ENCODE measurements at places on chromosomes 6 and 20. TPM values are rescaled to one million over a fixed set of nuclear protein-coding genes. Genes with fewer than 3 reads are reported as not detected.

Gene OR2J3
- not detected for total RNA-seq

Gene RIMS4
- total RNA-seq, result 0.29 TPM

Gene PDYN
- not detected for total RNA-seq

Gene GJA10
- total RNA-seq, result not detected

Gene SPAG4
- 2.2 TPM for total RNA-seq

Gene SLC13A3
- total RNA-seq, result 1.5 TPM

Data from mesenteric fat pad (tissue), 1 donor.